ENCODE measurements at places on chromosomes 1 and 21.

- DNase-seq = no peak
Measured at GRCh38 chr1:231952154-231952553, 325.6 kb downstream of the DISC1 start.

- DNase-seq = no peak
Measured at GRCh38 chr1:187685333-187685732, 856.6 kb downstream of the PLA2G4A start.

DNA sequence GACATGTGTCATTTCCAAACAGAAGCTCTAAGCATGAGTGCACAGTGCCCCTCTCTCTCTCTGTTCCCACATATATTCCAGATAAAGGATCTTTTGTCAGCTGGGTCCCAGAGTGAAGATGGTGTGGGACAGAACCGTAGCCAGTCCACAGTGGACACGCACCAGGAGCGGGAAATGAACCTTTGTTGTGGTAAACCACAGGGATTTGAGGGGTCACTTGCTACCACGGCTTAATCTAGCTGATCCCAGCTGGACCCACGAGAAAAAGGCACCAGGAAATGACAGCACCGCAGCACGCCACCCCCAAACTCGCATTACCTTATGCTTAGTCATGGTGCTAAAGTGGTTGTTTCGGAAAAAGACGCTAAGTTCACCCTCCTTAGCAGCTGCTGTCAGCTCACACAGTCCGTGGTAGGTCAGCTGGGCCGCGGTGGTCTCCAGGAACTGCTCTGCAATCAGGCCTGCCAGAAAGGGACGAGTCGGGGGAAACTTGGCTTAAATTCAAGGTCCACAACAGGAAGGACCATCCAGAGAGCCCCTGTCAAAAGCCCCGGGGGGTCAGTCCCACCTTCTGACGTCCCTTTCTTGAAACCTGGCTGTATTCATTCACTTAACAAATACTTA is 7.5 kb downstream of the MINDY1 start:
- no peak for DNase-seq

GRCh38 chr1:27179379-27179778 is 24.5 kb upstream of the SLC9A1 start:
- DNase-seq = no peak

GRCh38 chr1:92858564-92859399 is 26.9 kb downstream of the RPL5 start:
- DNase-seq = peak; percentile 84

- DNase-seq = no peak
Measured at GRCh38 chr1:209010475-209011230, 572.9 kb upstream of the CAMK1G start.

GRCh38 chr1:30819244-30819571 is 61.6 kb upstream of the LAPTM5 start:
- no peak for DNase-seq

DNA sequence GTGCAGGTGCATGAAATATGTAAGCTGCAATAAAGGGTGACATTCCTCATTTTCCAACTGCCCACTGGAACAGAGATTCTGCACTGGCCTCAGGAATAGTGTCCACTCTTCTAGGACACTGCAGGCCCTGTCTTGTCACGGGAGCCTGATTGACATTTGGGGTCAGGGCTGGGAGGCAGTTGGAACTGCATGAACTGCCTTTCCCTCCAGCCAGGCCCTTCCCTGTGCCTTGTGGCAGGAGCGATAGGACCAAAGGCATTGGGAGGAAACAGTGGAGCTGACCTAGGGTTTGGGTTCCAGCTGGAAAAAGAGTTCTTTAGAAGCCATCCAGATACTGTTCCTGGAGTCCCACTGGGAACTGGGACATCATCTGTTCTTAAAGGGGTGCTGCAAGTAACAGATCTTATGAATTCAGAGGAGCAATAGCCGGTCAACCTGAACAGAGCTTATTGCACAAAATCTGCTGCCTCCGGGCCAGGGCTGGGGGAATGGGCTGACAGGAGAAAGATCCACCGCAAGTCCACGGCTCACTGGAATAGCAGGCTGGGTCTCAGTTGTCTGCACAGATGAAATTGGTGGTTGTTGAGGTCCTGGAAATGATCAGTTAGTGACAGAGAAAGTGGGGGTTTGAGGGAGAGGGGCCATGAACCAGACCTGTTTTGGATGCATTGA is 451.7 kb downstream of the CAMTA1 start:
- DNase-seq = no peak

GRCh38 chr1:50735443-50735842 is 224.6 kb downstream of the FAF1 start:
- peak; percentile 10 for DNase-seq

DNA sequence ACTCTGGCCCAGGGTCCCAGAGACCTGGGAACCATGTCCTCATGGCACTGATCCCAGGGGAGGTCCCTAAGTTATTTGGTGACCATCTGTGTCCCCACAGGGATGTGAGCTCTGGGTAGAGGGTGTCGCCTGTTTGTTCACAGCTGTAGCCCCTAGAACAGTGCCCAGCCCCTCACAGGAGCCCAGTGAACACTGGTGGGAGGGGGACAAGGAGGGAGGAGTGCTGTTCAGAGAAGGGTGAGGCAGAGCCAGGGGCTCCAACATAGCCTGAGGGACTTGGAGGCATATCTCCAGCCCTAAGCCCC is 450.4 kb downstream of the MATN1 start:
- no peak for DNase-seq

DNA sequence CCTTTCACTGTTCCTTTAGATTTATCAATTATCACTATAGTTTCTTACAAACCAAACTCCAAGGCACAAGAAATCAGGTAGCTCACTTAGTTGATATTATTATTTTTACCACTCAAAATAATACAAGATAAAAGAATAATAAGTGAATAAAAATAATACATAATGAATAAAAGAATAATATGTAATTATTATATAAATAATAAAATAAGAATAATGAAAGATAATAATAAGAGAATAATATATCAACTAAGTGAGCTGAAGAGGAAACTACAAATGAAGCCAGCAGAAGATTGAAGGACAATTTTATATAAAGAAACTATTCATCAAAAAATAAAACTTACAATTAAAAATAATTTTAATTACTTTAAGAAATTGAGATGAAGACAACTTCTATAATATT is 90.6 kb downstream of the LRRIQ3 start:
- DNase-seq = no peak

DNA sequence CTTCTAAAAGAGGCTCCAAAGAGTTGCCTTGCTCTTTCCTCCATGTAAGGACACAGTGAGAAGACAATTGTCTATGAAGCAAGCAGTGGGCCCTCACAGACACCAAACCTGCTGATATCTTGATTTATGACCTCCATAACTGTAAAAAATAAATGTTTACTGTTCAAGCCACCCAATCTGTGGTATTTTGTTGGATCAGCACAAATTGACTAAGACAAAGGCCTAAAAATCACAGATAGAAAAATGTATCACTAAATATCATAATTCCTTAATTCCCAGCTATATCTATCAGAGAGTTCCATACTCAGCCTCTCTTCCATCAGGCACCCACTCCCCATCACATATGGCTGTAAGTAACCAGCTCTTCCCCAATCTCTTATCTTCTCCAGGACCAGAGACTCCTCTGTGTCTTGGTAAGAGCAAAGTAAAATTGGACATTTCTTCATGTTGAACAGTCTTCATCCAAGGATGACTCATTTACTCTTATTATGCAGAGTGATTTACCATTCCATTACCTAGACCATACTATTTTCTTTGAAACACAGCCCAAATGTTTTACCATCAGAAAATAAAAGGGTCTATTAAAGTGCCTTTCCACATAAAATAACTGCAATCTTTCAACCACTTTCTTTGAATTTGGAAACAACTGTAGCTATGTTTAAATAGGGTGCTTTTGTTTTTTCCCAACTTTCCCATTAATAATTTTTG is 503.6 kb downstream of the MRPL39 start:
- DNase-seq = no peak

- DNase-seq = no peak
Measured at GRCh38 chr1:228298471-228298870, 90.6 kb downstream of the OBSCN start.

GRCh38 chr1:225754940-225755641 is 22.5 kb upstream of the SRP9 start:
- DNase-seq = no peak

DNA sequence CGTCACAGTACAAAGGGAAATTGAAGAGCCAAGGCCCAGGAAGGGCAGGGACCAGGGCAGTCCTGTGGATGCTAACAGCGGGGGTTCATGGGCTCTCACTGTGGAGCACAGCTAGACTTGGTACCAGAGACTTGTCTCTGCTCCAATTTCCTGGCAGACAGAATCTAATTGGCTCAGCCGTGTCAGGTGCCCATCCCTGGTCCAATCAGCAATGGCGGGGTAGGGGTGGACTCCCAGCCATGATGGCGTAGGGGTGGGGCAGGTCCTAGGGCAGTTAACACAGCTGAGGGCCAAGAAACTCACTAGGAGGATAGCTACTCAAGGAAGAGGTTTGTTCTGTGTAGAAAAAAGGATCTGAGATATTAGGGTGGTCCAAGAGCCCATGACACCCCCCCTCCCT is 39.9 kb upstream of the TENT5B start:
- no peak for DNase-seq

GRCh38 chr1:47459253-47459788 is 21.5 kb downstream of the FOXD2 start:
- DNase-seq = no peak

DNA sequence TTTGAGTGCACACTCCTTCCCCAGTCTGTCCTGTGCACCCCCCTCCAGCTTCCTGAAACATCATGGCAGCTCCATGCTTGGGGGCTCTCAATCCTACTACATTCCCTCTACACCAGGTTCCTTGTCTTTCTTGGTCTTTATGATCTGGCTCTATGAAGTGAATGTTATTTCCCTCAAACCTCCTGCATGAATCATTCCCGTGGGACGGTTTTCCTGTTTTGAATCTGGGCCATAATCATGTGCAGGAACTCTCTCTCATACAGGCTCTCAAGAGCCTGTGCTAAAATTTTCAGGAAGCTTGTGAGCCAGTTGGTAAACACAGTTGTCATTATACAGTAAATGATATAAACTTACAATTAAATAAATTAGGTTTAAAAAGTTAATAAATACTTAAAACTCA is 89.8 kb upstream of the KCNE2 start:
- no peak for DNase-seq

DNA sequence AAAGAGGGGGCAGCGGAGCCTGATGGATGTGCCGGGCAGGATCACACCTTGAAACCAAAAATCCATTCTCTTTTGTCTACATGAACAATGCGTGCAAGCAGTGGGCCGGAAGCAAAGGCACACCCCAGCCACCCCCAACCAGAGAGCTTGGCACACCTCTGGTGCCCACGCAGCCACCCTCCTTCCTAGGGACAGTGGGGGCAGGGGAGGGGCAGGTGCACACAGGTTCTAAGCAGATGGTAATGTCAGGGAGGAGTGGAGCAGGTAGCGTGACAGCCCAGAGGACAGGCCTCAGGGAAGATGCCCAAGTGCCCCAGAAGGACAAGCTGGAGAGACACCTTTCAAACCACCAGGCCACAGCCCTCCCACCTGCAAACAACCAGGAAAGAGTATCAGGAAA is 36.5 kb downstream of the SYF2 start:
- no peak for DNase-seq

GRCh38 chr1:81446000-81446669 is 354.6 kb upstream of the ADGRL2 start:
- DNase-seq = no peak

GRCh38 chr1:78831731-78832360 is 174.7 kb downstream of the ADGRL4 start:
- no peak for DNase-seq

- DNase-seq = no peak
Measured at GRCh38 chr1:173870252-173871075, 2.3 kb downstream of the ZBTB37 start.

GRCh38 chr1:67777016-67777415 is 56.3 kb downstream of the GNG12 start:
- no peak for DNase-seq

- no peak for DNase-seq
Measured at GRCh38 chr1:6179564-6180175, 451 bp downstream of the CHD5 start.

- DNase-seq = no peak
Measured at GRCh38 chr1:171286032-171286705, 27.8 kb upstream of the FMO4 start.

DNA sequence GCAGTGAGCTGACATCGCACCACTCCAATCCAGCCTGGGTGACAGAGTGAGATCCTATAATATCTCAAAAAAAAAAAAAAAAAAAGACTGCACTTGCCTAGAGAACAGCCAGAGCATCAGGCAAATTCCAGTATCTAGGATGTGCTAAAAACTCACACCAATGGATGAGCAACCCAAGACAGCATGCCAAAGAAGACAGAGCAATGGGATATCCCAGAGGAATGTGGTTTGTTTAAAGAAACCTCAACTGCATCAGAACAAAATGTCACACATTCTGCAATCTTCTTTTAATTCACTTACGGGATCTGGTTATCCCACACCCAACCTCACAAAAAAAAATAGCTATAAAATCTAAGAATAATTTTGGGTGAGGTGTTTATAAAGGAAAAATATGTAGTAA is 7.3 kb downstream of the KCNH1 start:
- DNase-seq = no peak

DNA sequence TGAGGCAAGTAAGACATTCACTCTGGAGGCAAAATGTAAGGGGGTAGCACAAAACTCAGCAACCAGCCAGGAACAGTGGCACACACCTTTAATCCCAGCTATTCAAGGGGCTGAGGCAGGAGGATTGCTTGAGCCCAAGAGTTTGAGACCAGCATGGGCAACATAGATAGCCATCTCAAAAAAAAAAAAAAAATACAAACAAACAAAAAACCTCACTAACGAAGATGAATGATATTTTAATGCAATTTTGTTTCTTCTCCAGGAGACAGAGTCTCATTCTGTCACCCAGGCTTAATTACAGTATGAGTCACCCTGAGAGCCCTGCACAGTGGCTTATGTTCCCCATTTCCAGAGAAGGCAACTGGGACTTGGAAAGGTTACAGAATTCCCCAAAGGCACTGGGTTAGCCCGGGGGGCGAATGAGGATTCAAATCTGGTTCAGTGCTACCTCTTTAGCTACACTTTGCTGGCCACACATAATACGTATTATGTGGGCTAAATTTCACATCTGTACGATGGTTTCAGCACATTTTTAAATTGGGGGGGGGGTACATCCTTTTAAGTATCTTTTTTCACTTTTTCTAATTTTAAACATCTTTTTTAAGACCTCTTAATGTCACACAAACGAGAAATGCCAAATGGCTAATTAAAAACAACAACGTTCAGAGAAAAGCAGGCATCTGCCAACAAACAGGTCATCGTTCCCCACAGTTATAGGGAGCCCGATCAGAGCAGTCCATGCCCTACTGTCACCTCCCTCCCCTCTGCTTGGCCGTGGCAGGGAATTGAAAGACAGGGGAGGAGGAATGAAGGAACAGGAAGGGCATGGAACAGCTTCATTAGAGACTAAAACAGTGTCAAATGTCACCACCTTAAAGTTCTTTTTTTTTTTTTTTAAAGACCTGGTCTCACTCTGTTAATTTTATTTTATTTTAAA is 3.5 kb downstream of the CELA2A start:
- no peak for DNase-seq

- no peak for DNase-seq
Measured at GRCh38 chr1:44108241-44108640, 10.4 kb upstream of the KLF17 start.
